GM13976 (cell line): ENCODE measurements at places on chromosomes 7 and 10.

GRCh38 chr7:120742372-120742771, 115.6 kb downstream of the TSPAN12 start:
- no peak for DNase-seq

DNA sequence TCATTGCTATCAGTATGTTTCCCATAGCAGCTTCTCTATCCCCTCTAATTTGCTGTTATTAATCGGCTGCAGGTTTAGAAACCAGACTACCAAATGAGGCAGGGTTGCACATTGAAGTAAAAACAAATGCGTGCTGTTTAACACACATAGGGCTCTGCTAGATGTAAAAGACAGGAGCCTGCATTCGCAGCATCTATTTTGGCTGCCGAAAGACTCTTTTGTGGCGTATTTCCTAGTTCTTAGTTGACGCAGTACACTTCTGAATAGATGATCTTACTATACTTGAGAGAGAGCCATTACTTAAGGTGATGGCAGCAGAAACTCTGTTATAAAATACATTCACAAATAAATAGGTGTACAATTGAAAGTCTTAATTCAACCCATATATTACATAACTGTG, 21.4 kb downstream of the SGCE start:
- no peak for DNase-seq

- no peak for DNase-seq
These were observed 69.6 kb downstream of the PKD1L1 start for GRCh38 chr7:47878662-47879061.

- peak; percentile 92 for DNase-seq
These were observed at the start of gene GSTK1 for GRCh38 chr7:143263266-143264195. GSTK1 (plus strand) TSS chr7:143263441; CDS start chr7:143263514, 73 bp downstream.

- DNase-seq: peak; percentile 36
These were observed 302.6 kb downstream of the KLF6 start for GRCh38 chr10:3482200-3482993.

DNA sequence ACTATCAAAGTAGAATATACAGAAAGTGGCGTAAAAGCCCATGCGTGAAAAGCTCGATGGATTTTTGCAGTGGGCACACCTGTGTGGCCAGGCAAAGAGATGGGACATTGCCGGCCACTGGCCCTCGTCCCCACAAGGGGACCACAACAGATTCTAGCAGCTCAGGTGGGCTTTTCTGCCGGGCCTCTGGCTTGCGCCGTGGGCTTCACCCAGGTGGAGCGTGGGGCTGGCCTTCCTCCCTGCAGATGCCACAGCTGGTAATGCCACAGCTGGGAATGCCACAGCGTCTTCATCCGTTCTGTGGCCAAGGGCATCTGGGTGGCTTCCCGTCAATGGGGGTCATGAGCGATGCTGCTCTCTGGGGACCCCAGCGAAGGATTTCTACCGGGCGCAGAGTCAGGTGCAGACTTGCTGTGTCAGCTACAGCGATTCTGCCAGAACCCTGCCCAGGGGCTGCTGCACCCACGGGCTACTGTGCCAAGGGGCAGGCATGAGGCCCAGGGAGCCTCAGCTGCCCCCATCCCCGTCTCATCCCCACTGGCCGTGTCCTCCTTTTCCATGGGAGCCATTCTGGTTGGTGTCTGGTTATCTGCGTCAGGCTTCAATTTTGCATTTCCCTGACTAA, 52.5 kb upstream of the NKX6-2 start:
- no peak for DNase-seq

GRCh38 chr10:48333856-48334255, 27.4 kb downstream of the MAPK8 start:
- no peak for DNase-seq

- peak; percentile 23 for DNase-seq
These were observed 55.2 kb downstream of the TSPAN15 start for GRCh38 chr10:69506487-69506833.

GRCh38 chr10:126177417-126178030, 210.8 kb downstream of the ADAM12 start:
- no peak for DNase-seq

DNA sequence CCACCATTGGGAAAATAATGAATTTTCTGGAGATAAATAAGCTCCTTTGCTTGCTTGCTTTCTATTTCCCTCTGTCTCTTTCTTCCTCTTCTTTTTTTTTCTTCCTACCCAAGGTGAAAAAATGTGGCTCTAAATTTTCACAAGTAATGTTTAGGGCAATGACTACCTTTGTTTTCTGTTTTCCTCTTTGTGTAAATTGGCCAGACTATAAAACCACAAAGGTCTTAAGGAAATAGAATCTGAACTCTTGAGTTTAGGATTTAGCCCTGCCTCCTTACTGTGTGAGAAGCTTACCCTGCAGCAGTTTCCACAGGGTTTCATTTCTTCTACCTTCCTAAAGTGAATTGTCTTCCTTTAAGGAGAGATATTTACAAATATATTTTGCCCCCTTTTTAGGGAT, 330.4 kb downstream of the ARL4A start:
- no peak for DNase-seq

GRCh38 chr7:3957472-3958108, 656.5 kb downstream of the SDK1 start:
- DNase-seq: no peak

DNA sequence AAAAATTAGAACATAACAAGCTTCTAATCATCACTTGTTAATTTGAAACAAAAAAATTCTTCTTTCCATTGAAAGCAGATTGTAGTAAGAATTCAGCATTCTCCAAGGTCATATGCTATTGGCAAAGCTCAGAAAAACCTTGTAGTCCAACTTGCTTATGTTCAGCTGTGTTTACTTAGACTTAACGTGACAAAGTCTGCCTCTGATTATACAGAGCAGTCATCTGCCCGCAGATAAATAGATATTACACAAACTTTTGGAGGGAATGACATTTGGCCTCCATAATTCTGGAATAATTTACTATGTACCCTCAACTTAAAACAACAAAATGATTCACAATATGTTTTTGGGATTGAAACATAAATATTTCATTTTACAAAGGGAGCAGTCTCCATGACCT, 45.8 kb downstream of the MKX start:
- DNase-seq: no peak

DNA sequence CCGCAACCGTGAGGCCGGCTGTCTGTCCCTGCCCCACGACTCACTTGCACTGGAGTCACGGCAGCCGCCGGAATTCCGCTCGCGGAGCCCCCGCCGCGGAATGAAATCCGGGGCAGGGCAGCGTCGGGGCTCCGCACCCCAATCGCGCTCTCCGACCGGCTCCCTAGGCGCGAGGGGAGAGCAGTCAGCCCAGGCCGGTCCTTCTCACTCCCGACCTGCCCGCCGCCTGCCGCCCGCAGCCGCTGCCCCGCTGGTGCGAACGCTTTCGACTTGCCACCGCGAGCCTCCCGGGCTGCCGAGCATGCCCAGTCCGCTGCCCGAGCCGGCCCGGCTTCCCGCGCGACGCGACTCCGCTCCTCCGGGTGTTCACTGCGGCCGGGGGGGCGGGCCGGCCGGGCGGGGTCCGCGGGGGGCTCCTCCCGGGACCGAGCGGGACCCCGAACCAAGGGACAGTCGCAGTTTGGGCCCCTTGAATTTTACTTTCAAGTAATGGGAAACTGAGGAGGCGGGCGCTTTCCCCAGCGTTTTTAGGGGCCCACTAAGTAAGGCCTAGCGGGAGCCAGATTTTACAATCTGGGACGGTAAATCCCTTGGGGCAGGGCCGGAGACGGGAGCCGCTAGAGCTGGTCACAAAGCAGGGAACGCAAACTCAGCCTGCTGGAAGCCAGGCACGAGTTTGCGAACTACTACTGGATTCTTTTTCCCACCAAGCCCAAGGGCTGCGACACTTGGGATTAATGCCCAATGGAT, at the start of gene SGMS1:
Gene SGMS1 (minus strand): TSS at position 294 of the 750 bp plus-strand sequence. CDS start 279,842 bp downstream, outside the sequence.
- DNase-seq: peak; percentile 92

DNA sequence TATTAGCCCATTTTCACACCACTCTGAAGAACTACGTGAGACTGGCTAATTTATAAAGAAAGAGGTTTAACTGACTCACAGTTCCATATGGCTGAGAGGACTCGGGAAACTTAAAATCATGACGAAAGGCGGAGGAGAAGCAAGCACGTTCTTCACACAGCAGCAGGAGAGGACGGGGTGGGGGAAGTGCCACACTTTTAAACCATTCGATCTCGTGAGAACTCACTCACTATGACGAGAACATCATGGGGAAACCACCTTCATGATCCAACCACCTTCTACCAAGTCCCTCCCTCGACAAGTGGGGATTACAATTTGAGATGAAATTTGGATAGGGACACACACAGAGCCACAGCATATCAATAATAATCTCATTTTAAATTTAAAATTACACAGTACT, 80.2 kb downstream of the VWDE start:
- no peak for DNase-seq

DNA sequence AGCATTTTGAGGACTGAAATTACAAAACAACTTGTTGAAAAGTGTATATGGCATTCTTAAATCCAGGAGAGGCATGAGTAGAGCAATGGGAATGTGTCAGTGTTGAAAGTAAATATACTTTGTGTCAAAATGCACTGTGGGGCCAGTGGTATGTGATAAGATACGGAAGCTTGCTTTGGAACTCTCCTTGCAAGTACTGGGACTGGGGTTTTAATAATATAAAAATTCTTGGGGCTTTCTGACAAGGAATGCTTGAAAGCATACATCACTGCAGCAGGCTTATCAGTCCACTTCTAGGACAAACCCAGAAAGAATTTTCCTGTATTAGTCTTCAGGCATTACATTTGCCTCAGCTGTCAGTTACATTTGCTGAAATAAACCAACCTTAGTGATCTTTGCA, 472.8 kb upstream of the FZD8 start:
- DNase-seq: no peak

DNA sequence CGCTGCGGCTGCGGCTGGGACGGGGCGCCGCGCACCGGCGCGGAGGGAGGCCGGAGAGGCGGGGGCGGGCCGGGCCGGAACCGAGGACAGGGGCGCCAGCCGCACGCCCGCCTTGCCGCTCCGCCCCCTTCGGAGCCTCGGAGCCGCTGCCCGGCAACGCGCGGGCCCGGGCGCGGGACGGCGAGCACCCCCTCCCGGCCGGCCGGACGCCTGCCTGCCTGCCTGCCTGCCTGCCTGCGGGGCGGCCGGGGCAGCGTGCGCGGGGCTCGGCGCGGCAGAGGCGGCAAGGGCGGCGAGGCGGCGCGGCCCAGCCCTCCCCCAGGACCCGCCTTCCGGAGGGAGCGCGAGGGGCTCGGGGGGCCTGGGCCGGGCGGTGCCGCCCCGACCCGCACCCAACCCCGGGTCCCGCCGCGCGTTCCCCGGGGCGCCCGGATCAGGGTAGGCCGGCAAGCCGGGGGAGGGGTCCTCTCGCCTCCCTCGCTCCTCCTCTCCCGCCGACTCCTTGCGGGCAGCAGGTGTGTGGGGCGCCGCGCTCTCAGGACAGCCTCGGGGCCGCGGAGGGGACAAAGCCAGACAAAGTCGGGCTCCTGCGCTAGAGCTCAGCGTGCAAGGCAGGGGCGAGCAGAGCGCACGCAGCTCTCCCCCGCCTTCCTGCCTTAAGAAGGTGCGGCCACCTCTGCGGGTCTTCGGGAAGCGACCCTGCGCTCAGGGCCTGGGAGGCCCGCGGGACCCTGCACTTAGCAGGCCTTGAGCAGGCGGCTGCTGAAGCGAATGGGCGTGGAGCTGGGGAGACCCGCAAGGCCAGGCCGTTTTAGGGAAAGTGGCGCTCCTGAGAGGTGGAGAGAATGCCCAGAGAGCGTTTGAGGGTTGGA, at the start of gene KIAA1549:
Gene KIAA1549 (minus strand): TSS at position 58 of the 872 bp plus-strand sequence. CDS start 120 bp downstream, outside the sequence.
- DNase-seq: peak; percentile 94

DNA sequence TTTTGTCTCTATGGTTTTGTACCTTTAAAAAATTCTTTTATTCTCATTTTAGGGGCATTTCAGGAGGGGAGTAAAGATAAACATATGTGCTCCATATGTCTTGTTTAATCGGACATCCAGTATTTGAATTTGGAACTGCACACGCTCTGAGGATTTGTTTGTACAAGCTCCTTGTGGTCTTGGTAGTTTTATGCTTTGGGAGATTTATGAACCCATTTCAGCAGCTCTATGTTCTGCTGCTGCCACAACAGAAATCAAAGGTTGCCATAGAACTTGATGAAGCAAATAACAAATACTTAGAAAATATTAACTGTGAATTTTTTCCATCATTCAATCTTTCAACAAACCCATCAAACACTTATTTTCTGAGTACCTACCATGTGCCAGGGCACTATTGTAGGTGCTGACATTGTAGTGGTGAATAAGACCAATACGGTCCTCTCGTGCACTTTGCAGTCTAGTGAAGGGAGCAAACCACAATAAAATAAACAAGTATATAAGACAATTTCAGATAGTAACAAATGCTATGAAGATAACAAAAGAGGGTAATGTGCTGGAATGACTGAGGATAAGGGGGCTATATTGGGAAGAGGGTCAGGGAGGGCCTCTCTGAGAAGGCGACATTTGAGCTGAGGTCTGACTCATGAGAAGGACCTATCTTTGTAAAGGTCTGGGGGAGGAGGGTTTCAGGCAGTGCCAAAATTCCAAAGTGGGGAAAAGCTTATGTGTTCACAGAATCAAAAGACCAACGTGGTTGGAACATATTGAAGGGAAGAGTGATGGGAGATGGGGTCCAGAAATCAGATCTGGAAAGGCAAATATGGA, 30.4 kb downstream of the MYPN start:
- DNase-seq: no peak

- DNase-seq: no peak
These were observed 256.2 kb upstream of the NFE2L3 start for GRCh38 chr7:25895792-25896171.

DNA sequence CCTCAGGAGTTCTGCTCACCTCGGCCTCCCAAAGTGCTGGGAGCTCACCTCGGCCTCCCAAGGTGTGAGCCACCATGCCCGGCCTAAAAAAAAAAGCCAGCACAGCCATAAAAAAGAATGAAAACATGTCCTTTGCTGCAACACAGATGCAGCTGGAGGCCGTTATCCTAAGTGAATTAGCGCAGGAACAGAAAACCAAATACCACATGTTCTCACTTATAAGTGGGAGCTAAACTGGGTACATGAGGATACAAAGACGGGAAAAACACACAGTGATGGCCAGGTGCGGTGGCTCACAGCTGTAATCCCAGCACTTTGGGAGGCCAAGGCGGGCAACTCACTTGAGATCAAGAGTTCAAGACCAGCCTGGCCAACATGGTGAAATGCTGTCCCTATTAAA, 20.9 kb downstream of the PSPH start:
- DNase-seq: no peak

- DNase-seq: no peak
These were observed 1121.3 kb upstream of the AUTS2 start for GRCh38 chr7:68476966-68477365.

GRCh38 chr10:122344741-122345258, 29.7 kb upstream of the PLEKHA1 start:
- no peak for DNase-seq

DNA sequence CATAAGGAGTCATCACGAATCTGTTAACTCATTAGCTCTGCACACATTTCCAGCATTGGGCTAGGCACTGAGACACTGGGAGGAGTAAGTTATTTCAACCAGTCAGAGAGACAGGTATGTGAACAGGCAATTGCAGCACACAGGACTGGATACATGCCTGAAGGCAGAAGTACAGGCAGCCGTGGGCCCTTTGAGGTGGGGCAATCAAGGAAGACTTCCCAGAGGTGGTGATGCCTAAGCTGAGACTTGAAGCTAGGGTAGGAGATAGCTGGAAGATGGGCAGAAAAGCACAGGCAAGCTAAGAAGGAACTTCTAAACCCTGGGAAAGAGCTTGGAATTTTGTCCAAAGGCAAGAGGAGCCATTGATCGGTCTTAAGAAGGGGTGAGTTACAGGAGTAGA, 249.7 kb downstream of the EMX2 start:
- no peak for DNase-seq
